Pulmonary artery endothelial cell (primary cell): ENCODE measurements at places on chromosomes 7 and 10.

- no peak for DNase-seq
These were observed 129.8 kb downstream of the PPP1R17 start for GRCh38 chr7:31816810-31817209.

DNA sequence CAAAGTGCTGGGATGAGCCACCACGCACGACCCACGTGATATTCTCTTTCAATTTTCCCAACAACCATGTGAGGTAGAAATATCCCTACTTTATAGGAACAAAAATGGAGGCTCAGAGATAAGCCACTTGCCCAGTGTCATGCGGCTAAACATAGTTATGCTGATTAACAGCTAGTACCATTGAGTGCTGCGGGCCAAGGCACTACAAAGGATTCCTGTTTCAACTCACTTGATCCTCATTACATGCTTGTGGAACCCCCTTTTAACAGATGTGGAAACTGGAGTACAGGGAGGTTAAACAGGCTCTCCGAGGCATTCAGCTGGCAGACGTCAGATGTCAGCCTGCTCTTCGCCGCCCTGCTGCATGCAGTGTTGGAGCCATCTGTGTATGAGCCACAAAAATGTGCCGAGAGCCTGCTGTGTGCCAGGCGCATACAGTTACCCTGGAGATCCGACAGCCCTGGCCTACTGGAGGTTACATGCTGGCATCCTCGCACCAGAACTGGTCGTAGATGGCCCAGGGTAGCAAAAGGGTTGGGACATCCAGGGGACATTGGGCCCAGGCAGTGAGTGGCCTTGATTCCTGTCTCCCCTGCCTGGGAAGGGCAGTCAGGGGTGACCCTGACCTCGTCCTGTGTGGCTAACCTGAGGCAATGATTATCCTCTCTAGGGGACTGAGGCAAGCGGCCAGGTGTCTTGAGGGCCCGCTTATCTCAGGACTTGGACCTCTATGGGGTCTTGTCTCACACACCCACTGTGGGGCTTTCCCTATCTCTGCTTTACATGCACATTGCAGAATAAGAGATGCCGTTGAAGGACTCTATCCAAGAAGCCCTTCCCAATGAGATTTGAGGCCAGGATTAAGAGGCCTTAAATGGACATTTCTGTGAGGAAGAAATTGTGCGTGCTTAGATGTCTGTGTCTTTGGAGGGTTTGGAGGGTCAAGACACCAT, 18.5 kb upstream of the SRGN start:
- no peak for DNase-seq

DNA sequence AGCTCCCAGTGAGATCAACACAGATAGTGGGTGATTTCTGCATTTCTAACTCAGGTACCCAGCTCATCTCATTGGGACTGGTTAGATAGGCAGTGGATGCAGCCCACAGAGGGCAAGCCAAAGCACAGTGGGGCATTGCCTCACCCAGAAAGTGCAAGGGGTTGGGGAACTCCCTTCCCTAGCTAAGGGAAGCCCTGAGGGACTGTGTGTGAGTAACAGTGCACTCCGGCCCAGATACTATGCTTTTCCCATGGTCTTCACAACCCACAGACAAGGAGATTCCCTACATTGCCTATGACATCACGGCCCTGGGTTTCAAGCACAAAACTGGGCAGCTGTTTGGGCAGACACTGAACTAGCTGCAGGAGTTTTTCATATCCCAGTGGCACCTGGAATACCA, 62.8 kb downstream of the PPP1R3A start:
- DNase-seq: no peak

DNA sequence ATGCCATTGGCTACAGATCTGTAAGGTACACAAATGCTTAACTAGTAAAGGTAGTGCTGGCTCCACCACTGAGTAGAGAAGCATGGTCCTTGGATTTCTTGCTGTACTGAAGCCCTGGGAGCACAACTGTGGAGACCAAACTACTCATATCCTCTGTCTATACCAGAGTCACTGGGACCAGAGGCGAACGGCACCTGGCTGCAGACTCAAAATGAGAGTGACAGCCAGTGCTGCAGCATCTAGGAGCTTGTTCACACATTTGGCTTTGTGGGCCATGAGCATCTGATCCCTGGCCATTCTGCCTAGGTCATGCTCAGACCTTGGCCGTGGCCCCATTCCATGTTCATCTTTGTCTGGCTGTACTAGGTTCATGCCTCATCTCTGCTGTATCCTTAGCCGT, 31.9 kb downstream of the LRRC18 start:
- no peak for DNase-seq

DNA sequence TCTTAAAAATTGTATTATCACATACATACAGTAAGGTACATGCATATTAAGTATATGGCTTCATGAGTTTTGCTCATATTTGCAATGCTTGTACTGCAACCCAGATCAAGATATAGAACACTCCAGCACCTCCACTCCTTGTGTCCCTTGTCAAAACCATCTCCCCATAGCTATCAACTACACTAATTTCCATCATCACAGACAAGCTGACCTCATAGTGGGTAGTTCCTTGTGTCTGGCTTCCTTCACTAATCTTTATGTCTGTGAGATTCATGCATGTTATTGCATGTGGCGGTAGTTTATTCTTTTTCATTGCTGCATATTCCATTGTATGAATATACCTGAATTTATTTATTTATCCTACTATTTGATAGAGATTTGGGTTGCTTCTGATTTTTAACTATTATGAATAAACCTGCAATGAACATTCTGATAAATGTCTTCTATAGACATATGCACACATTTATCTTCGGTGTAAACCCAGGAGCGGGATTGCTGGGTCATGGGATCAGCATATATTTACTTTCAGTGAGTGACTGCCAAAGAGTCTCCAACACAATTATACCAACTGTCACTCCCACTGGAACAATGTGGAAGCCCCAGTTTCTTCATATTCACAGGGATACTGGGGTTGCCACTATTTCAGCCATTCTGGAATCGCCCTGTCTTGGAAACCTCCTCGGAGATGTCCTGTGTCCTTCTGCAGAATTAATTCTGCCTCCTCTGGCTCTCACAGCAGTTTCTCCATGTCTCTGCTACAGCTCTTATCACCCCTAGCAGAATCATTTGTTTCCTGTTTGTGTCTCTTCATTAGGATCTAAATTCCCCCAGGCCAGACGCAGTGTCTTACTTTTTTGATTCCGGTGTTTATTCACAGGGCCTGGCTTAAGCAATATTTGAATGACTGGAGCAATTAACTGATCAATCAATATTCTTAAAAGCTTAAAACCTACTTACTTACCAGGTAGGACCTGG, 14.7 kb upstream of the ADAM12 start:
- DNase-seq: no peak

DNA sequence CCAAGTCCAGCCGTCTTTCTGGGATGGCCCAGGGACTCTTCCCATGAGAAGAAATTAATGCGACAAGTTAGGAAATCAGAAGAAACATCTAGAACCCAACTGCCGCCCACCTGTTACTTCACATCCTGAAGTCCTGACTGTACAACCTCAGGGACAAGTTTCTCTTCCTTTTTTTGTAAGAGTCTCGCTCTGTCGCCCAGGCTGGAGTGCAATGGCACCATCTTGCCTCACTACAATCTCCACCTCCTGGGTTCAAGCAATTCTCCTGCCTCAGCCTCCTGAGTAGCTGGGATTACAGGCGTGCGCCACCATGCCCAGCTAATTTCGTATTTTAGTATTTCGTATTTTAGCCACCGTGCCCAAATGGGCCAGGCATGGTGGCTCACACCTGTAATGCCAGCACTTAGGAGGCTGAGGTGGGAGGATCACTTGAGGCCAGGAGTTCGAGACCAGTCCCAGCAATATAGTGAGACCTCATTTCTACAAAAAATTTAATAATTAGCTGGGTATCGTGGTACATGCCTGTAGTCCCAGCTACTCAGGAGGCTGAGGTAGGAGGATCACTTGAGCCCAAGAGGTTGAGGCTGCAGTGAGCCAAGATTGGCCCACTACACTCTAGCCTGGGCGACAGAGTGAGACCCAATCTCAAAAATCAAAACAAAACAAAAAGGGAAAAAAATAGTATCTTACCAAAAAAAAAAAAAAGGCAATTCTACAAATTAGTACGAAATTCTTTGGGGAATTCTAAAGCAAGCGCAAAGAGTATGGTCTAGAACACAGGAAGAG, 20.8 kb downstream of the LAT2 start:
- DNase-seq: no peak

DNA sequence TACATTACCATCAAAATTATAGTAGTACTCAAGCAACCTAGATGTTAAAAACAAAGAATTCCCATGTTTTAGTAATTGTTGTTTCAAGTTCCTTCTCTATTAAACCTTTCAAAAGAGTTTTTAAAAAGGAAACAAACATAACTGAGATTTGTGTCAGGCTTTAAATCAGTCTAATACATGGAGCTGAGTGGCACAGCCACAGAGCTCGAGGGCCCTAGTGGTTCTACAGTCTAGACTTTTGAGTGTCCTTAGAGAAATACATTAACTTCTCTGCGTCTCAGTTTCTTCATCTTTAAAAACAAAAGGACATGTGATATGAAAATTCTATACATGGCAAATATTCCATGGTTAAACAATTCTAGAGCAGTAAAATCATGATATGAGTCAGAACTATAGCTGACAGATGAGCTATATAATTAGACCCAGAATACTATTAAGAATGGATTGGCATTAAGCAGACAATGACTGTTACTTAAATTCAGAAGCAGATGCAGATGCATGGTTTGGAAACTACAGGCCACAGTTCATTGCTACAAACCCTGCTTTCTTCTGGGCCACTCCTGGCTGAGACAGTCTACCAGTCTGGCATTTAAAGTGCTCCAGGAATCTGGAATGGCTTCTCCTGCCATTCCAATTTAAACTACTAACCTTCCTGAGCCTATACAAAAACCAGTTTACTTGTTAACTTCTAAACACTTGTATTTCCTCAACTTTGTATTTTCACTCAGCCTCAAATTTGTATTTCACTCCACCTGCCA, 77.4 kb downstream of the EPC1 start:
- no peak for DNase-seq

- no peak for DNase-seq
These were observed 24.9 kb upstream of the INSYN2A start for GRCh38 chr10:127221281-127221680.

- no peak for DNase-seq
These were observed 159.0 kb downstream of the SND1 start for GRCh38 chr7:127810696-127811660.

GRCh38 chr10:119768455-119769094, 42.7 kb downstream of the INPP5F start:
- DNase-seq: no peak
